ENCODE measurements at places on chromosomes 1 and 21.

DNA sequence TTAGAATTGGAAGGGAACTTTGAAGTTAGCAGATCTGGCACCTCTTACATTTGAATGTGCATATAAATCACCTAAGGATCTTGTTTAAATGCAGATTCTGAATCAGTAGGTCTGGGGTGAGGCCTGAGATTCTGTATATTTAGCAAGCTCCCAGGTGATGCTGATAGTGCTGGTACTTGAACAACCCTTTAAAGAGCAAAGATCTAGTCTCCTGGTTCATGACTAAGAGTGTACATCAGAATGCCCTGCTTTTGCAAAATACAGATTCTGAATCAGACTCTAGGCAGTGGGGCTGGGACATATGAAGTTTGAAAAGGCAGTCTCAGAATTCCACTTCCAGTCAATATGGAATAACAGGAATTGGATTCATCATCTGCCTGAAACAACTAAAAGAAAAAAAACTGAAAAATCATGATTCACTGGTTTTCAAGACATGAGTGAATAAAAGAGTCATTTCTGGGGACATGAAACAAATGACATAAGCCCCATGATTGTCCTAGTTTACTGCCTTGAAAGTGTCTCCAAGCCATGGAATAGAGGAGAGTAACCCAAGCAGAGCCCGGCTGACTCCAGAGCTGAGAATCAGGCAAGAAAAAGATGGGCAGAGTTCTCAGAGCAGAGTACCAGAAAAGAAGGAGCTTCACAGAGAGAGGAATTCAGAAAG is 149.6 kb upstream of the SGIP1 start:
- no peak for DNase-seq

GRCh38 chr1:109619576-109620400 is at the start of the genes AMPD2 and GNAT2:
TSS of gene AMPD2 (plus strand) at chr1:109619837. CDS start at chr1:109621176, 1,339 bp downstream.
TSS of gene GNAT2 (minus strand) at chr1:109619616. CDS start at chr1:109612870, 6,746 bp downstream.
- no peak for DNase-seq

DNA sequence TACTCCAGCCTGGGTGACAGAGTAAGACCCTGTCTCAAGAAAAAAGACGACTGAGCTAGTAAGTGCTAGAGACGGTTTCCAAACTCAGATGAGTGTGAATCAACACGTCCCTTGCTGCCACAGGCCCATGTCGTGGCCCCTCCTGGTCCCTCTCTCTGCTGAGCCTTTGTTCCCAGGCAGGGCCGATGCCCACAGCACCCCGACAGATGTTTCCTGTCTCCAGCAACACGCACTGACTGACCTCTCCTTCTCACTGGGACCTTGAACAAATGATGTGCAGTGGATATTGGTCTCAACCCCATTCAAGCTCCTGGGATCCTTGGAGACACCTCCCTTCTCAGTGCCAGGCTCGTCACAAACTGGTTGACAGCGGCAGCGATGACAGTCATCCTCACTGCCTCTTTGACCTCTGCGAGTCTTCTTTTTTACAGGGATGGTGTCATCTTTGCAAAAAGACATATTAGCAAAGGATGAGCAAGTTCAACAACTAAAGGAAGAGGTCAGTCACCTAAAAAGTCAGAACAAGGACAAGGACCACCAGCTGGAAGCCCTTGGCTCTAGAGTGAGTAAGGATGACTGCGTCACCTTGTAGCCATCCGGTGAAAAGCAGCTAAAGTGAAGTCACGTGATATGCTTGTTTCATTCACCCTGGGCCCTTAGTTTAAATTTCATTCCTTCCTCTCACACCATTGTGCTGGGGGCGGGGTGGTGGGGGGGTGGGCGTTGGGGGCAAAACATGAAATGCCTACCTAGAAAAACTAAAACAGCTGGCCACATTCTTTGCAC is 65.8 kb downstream of the FHAD1 start:
- no peak for DNase-seq

- DNase-seq = no peak
Measured at GRCh38 chr1:109290137-109290536, 7.2 kb upstream of the PSRC1 start.

DNA sequence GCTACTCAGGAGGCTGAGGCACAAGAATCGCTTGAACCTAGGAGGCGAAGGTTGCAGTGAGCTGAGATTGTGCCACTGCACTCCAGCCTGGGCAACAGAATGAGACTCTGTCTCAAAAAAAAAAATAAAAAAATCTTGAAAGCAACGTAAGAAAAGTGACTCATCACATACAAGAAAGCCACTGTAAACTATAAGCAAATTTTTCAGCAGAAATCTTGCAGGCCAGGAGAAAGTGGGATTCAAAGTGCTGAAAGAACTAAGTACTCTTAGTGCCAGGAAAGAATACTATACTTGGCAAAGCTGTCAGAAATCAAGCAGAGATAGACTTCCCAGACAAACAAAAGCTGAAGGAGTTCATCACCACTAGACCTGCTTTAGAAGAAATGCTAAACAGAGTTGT is 4.4 kb upstream of the HMGN1 start:
- no peak for DNase-seq

DNA sequence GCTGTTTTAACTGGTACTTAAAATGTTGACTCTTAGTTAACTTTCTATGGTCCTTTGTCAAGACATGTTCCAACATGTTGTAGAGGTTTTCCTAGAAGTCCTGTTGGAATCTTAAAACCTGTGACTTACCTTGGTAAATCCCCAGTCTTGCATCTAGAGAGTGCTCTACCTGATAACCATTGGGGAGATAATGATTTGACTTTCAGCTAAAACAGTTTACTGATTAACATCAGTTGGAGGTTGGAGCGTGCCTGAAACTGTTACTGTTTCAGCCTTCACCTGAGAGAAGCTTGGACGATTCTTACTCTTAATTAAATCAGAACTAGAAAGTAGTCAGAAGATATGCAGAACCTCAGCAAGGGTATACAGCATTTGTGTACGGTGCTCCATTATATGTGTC is 8.8 kb downstream of the MDM4 start:
- no peak for DNase-seq

DNA sequence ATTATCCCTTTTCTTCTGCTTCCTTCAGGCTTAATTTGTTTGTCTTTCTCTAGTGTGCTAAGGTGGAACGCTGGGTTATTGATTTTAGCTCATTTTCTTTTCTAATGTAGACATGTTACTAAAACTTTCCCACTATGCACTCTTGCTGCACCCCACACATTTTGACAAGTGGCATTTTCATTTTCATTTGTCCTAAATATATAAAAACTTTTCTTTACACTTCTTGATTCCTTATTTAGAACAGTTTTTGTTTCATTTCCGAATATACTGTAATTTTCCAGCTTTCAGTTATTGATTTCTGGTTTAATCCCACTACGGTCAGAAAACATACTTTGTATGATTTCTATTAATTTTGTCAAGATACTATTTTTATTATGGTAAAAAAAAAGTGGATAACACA is 25.3 kb downstream of the SH3BP5L start:
- DNase-seq = no peak

Data from NCI-H2081 treated with DMSO at 0.1 percent for 48 hours (cell line).